ENCODE measurements at places on chromosomes 1 and 21. TPM values are rescaled to one million over a fixed set of nuclear protein-coding genes. Genes with fewer than 3 reads are reported as not detected.

Gene OLIG2
- not detected for total RNA-seq

Gene OPRD1
- not detected for total RNA-seq

Gene BRINP3
- total RNA-seq = 1.2 TPM

Gene TRAF3IP3
- total RNA-seq = 12.4 TPM

Gene KIAA1614
- total RNA-seq = 5.5 TPM

Gene PDE9A
- total RNA-seq = 15.3 TPM
